ENCODE measurements at places on chromosomes 1 and 21. TPM values are rescaled to one million over a fixed set of nuclear protein-coding genes. Genes with fewer than 3 reads are reported as not detected.

Gene CYP4A11
- total RNA-seq, result not detected

Gene COL9A2
- 2.1 TPM for total RNA-seq

DNA sequence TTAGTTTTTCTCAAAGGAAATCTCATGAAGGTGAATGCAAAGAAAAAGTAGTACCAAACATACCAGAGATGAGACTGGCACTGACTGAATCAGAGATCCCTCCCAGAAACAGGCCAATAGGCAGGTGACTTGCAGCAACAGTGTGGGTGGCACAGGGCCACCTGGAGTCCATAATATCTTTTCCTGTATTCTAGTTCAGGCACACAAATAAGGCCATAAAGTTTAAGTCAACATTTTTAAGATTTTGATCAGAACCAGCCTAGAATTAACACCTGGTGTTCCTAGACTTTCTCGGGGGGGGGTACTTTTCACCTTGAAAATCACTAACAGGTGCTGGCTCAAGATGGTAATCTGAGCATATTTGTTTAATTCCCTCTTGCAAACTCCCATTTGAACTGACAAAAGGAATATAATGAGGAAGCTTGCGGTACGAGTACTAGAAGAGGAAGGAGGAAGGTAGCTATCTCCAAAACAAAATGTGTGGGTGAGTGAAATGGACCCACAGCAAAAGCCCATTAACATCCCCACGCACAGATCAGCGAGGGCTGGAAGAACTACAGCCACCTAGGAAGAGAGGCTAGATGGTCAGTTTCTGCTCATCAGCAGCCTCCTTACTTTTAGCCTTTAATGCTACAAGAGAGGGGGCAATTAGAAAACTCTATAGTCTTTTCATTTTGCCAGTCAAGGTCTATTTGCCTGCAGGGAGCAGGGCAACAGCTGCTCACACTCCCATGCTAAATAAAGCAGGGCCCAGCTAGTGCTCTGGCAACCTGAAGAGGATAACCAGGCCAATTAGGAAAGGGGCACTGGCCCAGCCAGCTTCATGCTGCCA is 18.9 kb downstream of the SDE2 start:
- H3K27me3 ChIP-seq, result no peaks in the 10 kb centered on the region
- H3K4me3 ChIP-seq, result no peak overlapping the region
- H3K27ac ChIP-seq, result no peak overlapping the region
- peaks cover 17% of the 10 kb centered on the region for H3K4me1 ChIP-seq

GRCh38 chr1:217482356-217483102 is 148.4 kb downstream of the GPATCH2 start:
- no peaks in the 10 kb centered on the region for H3K27me3 ChIP-seq
- no peak for DNase-seq
- no peak overlapping the region for H3K4me3 ChIP-seq
- no peaks in the 10 kb centered on the region for H3K4me1 ChIP-seq
- no peak overlapping the region for H3K27ac ChIP-seq
- no peaks in the 10 kb centered on the region for H3K36me3 ChIP-seq

DNA sequence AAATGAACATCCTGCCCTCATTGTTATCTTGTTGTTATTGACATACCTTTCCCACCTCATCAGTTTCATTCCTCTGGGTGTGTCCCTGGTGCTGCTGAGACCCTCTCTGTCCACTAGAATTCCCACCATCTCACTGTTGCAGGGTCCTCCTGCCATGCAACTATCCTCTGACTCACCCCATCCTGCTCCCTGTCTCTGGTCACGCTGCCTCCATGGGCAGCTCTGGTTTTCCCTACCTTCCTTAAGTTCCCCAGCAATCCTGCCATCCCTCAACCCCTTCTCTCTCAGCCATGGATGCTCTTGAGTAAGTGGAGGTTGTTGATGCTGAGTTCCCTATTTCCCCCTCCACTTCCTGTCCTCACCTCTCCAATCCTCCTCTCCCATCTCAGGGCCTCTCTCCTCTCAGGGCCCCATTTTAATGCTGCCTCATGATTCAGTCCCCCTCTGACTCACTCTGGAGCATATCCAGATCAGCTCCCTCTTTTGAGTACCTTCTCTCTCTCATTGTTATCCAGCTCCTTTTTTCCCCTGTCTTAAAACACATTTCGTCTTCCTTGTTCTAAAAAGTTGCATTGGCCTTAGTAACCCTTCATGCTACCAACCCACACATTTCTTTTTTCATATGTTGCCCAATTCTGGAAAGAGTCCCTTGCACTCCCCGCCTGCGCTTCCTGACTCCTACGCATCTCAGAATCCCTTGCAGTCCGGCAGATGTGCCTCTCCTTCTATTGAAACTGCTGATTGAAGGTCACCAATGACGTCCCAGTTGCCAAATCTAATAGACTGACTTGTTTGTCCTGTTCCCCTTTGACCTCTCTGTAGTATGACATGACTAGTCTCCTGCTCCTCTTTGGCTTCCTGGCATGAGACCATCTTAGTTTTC is 92.0 kb downstream of the CNIH3 start:
- no peaks in the 10 kb centered on the region for H3K4me1 ChIP-seq
- no peaks in the 10 kb centered on the region for H3K27me3 ChIP-seq
- no peaks in the 10 kb centered on the region for H3K36me3 ChIP-seq
- H3K4me3 ChIP-seq, result no peak overlapping the region
- no peak for DNase-seq

DNA sequence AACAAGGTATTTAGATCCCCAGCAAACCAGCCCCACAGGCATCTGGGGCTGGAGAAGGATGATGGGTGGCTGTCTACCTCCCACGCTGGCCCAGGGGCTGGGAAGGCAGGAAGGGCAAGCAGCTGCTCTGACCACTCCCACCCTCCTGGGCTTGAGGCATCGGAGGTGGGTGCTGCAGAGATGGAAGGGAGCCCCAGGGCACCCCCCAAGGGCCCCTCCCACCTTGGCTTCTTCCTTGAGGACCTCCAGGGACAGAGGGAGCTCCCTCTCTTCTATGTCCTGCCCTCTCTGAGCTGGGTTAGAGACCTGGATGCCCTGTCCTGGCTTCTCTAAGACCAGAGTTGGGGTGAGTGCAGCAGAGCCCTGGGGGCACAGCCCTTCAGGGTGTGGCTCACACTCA is 3.1 kb downstream of the CD52 start:
- peaks cover 4% of the 10 kb centered on the region for H3K27me3 ChIP-seq
- no peak for DNase-seq
- H3K36me3 ChIP-seq, result peaks cover 66% of the 10 kb centered on the region
- no peak overlapping the region for H3K4me3 ChIP-seq
- H3K4me1 ChIP-seq, result peaks cover 34% of the 10 kb centered on the region

DNA sequence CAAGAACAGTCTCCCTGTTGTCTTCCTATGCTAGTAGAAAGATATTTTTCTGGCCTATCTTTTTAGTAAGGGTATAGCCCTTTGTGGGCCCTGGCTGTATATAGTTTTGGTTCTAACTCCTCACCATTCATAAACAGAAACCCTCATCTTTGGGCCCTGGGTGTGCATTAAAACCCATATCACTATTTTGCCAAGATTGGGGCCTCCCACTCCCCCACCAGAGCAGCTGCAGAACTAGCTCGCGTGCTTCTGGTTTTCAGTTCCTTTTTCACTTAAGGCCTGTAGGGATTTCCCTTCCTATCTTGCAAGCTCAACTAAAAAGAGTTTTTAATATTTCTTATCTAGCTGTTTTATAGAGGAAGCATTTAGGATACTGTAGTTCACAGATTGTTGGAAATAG is 106.4 kb downstream of the RGL1 start:
- H3K27me3 ChIP-seq, result no peaks in the 10 kb centered on the region
- H3K36me3 ChIP-seq, result peaks cover 77% of the 10 kb centered on the region
- peaks cover 4% of the 10 kb centered on the region for H3K4me1 ChIP-seq
- H3K27ac ChIP-seq, result no peak overlapping the region

DNA sequence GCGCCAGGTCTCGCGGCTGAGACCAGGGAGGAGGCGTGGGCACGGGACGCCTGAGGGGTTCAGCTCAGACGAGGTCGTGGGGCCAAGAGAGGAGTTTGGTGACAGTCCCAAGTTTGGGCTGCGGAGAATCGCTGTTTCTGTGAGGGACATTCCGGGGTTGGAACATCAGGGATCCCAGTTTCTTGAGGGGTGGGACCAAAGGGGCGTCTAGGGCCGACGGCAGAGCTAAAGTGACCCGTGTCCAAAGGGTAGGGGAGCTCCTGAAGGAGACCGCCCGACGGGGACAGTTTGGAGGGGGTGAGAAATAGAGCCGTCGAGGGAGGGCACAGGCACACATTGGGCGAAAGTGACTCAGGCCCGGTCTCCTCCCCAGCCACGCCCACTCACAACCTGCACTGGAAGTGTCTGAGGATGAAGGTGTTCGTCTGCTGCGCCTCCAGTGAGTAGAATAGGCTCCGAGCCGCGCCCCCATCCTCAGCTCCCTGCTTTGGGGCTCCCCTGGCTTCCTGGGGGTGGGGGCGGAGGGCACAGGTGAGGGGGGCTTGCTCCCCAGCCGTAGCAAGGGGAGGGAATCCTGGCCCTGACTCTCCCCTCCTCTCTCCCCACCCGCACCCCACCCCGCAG is 7.0 kb downstream of the EFNA3 start:
- peak overlapping the region; percentile 95 for H3K27ac ChIP-seq
- peaks cover 48% of the 10 kb centered on the region for H3K4me1 ChIP-seq
- peak; percentile 40 for DNase-seq
- peaks cover 14% of the 10 kb centered on the region for H3K27me3 ChIP-seq

- DNase-seq, result no peak
- H3K27ac ChIP-seq, result no peak overlapping the region
- no peaks in the 10 kb centered on the region for H3K36me3 ChIP-seq
- no peaks in the 10 kb centered on the region for H3K4me1 ChIP-seq
- no peak overlapping the region for H3K4me3 ChIP-seq
Measured at GRCh38 chr1:184380468-184380867, 6.4 kb upstream of the C1orf21 start.

- no peaks in the 10 kb centered on the region for H3K27me3 ChIP-seq
- H3K4me3 ChIP-seq, result no peak overlapping the region
- H3K36me3 ChIP-seq, result no peaks in the 10 kb centered on the region
Measured at GRCh38 chr1:204417074-204417997, 5.7 kb upstream of the PPP1R15B start.

- no peaks in the 10 kb centered on the region for H3K27me3 ChIP-seq
- peaks cover 3% of the 10 kb centered on the region for H3K36me3 ChIP-seq
- DNase-seq, result no peak
Measured at GRCh38 chr1:244431166-244431565, 20.5 kb downstream of the ADSS2 start.

DNA sequence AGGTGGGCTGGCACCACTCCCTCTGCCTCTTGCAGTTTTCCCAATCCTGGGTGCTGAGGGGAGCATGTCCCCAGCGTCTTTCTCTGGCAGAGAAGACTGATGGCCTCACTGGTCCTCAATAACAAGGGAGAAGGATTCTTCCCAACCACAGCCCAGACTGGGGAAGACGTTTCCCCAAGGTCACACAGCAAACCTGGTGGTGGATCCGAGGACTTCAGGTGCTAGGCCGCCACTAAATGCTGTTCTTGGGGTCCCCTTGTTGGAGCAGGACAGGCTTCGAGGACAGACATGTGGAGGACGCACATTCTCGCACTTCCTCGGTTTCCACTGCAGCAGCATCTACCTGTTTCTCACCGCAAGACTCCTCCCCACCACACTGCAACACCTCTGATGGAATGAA is 30.9 kb upstream of the PAX7 start:
- H3K27me3 ChIP-seq, result no peaks in the 10 kb centered on the region
- H3K27ac ChIP-seq, result no peak overlapping the region
- H3K4me1 ChIP-seq, result no peaks in the 10 kb centered on the region
- no peaks in the 10 kb centered on the region for H3K36me3 ChIP-seq

GRCh38 chr1:160251011-160251410 is 11.3 kb downstream of the DCAF8 start:
- no peak overlapping the region for H3K4me3 ChIP-seq
- no peak overlapping the region for H3K27ac ChIP-seq
- H3K36me3 ChIP-seq, result no peaks in the 10 kb centered on the region
- H3K27me3 ChIP-seq, result no peaks in the 10 kb centered on the region
- H3K4me1 ChIP-seq, result no peaks in the 10 kb centered on the region
- DNase-seq, result no peak

GRCh38 chr1:15950763-15951295 is 25.1 kb downstream of the ZBTB17 start:
- H3K27me3 ChIP-seq, result no peaks in the 10 kb centered on the region
- H3K36me3 ChIP-seq, result peaks cover 25% of the 10 kb centered on the region
- DNase-seq, result no peak

DNA sequence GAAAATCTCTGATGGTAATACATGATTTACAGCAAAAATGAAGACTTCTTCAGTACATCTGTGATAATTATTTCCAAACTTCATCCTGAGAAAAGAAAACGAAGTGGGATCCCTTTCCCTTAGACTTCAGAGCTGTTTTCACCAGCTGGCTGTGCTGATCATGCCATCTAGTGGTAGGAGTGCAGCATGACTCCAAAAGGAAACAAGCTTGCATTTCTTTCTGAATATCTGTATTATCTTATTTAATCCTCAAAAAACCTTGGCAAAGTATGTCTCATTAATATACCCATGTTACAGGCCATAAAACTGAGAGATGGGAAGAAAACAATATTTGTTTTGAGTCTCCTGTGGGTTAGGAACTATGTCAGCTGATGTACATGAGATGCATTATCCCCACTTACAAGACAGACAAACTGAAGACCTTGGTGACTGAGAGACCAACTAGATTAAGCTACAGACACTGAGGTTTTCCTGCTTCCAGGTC is 9.8 kb upstream of the GJA8 start:
- H3K27me3 ChIP-seq, result peaks cover 12% of the 10 kb centered on the region
- H3K27ac ChIP-seq, result no peak overlapping the region
- no peak overlapping the region for H3K4me3 ChIP-seq
- peaks cover 10% of the 10 kb centered on the region for H3K4me1 ChIP-seq

GRCh38 chr1:41673806-41674205 is 189.3 kb upstream of the EDN2 start:
- no peak for DNase-seq
- H3K4me3 ChIP-seq, result no peak overlapping the region
- peaks cover 72% of the 10 kb centered on the region for H3K4me1 ChIP-seq
- no peaks in the 10 kb centered on the region for H3K27me3 ChIP-seq
- no peak overlapping the region for H3K27ac ChIP-seq

DNA sequence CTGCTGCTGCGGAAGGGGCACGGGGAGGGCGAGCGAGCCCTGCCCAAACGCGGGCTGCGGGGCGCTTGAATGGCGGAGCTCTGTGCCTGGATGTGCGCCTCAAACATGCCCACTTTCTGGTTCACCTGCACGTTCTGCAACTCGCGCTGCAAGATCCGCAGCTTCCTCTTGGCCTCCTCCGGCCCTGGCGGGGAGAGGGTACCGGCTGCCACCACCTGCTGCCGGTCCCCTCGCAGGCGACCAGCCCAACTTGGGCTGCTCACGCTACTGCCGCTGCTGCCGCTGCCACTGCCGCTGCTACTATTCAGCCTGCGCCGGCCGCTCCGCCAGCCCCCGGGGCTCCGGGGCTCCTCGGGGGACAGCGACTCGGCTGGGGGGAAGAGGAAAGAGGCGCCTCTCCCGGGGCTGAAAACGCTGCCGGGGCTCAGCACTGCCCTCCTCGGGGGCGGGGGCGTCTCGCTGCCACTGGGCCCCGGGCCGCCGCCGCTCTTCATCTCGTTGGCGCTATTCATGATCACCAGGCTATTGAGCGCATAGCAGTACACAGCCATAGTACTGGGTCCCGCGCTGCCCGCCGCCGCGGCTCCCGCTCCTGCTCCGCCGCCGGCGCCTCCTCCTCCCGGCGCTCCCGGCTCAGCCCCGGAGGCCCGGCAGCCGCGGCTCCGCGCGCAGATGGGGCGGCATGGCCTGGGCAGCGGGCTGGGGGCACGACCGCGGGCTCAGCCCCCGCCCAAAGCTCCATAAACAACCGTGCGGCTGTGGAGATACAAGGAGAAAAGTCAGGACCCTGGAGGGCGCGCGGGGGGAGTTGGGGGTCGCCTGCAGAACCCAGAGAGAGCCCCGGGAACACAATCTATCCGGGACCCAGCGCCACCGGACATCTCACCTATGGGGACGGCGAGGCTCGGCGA is 1.9 kb downstream of the ITPKB start:
- peaks cover 63% of the 10 kb centered on the region for H3K4me1 ChIP-seq
- H3K36me3 ChIP-seq, result peaks cover 10% of the 10 kb centered on the region
- H3K4me3 ChIP-seq, result peak overlapping the region; percentile 93
- peak overlapping the region; percentile 93 for H3K27ac ChIP-seq
- H3K27me3 ChIP-seq, result no peaks in the 10 kb centered on the region
